Activated T-helper 2 cell treated with anti-CD3 and anti-CD28 coated beads, Interferon-gamma antibody, Interleukin-2, Interleukin-4, amounts not matched to agents 10 μg/mL and 5 μg/mL and 100 μg/mL, durations not matched to agents 14 hours and 24 hours and 36 hours (primary cell): ENCODE measurements at places on chromosomes 4 and X. TPM values are rescaled to one million over a fixed set of nuclear protein-coding genes. Genes with fewer than 3 reads are reported as not detected.

- peaks cover 11% of the 10 kb centered on the region for H3K4me1 ChIP-seq
- H3K4me3 ChIP-seq = peak overlapping the region; percentile 79
- H3K27ac ChIP-seq = peak overlapping the region; percentile 74
- no peaks in the 10 kb centered on the region for H3K27me3 ChIP-seq
- H3K36me3 ChIP-seq = peaks cover 28% of the 10 kb centered on the region
Measured at GRCh38 chrX:154413142-154413541, 1.8 kb downstream of the TAFAZZIN start.

- H3K27me3 ChIP-seq = no peaks in the 10 kb centered on the region
- H3K4me1 ChIP-seq = no peaks in the 10 kb centered on the region
- no peak for DNase-seq
- no peak overlapping the region for H3K27ac ChIP-seq
- no peak overlapping the region for H3K4me3 ChIP-seq
Measured at GRCh38 chr4:94741304-94741703, 16.5 kb upstream of the BMPR1B start.

DNA sequence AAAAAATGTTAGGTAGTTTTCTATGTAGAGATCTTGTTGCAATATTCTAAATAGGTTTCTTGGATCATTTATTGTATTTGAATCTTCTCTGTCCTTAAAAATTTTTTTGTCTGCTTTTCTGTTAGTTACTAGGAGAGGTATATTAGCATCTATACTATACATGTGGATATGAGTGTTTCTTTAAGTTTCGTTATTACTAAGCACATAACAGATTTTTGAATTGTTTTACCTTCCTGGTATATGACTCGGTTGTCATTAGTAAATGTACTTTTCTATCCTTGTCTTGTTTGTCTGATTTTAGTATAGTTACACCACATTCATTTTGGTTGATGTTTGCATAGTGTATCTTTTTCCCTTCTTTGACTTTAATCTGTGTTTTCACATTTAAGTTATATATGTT lies 20.2 kb downstream of the PYURF start:
- no peak for DNase-seq
- H3K4me1 ChIP-seq = peaks cover 10% of the 10 kb centered on the region
- H3K4me3 ChIP-seq = no peak overlapping the region
- no peak overlapping the region for H3K27ac ChIP-seq

The RS1 gene
- total RNA-seq = not detected in 2 replicates

The TXLNG gene
- 19.9 and 21.4 TPM in 2 replicates for total RNA-seq
